ENCODE measurements at places on chromosomes 3 and 15.
A peak's percentile ranks its signal among the peaks of the same experiment; 100 is the strongest.

- no peak overlapping the region for H3K4me3 ChIP-seq
- peaks cover 25% of the 10 kb centered on the region for H3K36me3 ChIP-seq
- DNase-seq, result no peak
- H3K27ac ChIP-seq, result no peak overlapping the region
Observed at GRCh38 chr3:183811638-183812037, 13.7 kb downstream of the MAP6D1 start.

- no peak overlapping the region for H3K4me3 ChIP-seq
- no peak overlapping the region for H3K27ac ChIP-seq
- H3K27me3 ChIP-seq, result no peaks in the 10 kb centered on the region
- no peaks in the 10 kb centered on the region for H3K4me1 ChIP-seq
- peak; percentile 48 for DNase-seq
Observed at GRCh38 chr3:127679534-127680145, 6.9 kb downstream of the ABTB1 start.

DNA sequence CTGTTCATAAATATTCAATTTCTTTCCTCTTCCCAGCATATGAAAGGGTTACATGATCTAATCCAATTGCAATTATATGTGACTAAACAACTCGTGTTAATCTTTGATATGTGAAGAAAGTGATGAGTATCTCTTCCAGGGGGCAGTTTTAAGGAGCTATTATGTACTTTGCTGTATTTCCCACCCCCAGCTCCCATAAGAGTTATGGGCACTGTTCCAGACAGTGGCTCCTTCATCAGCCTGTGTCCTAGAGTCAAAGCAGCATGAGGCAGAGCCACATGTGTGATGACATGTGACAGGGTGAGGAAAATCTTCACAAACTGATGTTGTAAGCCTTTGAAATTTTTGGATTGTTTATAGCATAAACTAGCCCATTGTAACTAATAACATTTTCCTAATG is 315.4 kb downstream of the DIPK2A start:
- no peak overlapping the region for H3K27ac ChIP-seq
- H3K27me3 ChIP-seq, result no peaks in the 10 kb centered on the region
- no peak overlapping the region for H3K4me3 ChIP-seq
- no peaks in the 10 kb centered on the region for H3K36me3 ChIP-seq
- DNase-seq, result no peak

- H3K36me3 ChIP-seq, result peaks cover 41% of the 10 kb centered on the region
- H3K27ac ChIP-seq, result no peak overlapping the region
- no peak for DNase-seq
- H3K4me3 ChIP-seq, result no peak overlapping the region
Observed at GRCh38 chr3:52623234-52623792, 62.4 kb downstream of the PBRM1 start.

- H3K36me3 ChIP-seq, result no peaks in the 10 kb centered on the region
- H3K27ac ChIP-seq, result no peak overlapping the region
- H3K4me3 ChIP-seq, result no peak overlapping the region
- H3K4me1 ChIP-seq, result no peaks in the 10 kb centered on the region
- DNase-seq, result no peak
Observed at GRCh38 chr3:79183496-79183895, 584.3 kb downstream of the ROBO1 start.

DNA sequence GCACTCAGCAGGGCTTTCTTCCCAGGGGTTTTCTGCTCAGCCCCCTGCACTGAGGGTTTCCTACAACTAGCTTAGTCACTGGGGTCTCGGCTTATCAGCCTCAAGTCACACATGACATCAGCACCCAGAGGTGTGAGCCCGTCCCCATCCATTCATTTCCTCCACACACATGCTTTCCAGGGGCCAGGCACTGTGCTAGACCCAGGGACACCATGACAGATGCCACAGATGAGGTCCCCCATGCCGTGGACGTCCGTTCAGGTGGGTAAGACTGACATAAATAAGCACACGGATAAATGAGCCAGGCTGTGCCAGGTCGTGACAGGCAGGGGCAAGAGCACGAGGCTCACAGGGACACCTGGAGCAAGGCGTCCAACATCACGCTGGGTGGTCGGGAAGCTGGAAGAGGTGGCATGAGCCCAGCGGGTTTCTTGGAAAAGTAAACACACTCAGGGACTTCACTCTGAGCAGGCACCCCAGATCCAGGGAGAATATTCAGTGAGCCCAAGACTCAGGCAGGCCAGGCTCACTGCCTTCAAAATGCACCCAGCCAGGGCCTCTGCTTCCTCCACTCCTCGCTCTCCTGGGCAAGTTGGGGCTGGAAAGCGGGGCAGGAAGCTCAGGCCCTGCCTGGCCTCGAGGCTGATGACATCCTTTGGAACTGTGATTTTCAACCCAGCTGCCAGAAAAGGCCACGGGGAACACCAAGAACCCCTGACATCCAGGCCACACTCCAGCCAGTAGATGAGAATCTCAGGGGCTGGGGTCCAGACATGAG is 139.3 kb downstream of the CHSY1 start:
- H3K36me3 ChIP-seq, result no peaks in the 10 kb centered on the region
- H3K4me3 ChIP-seq, result no peak overlapping the region
- H3K27me3 ChIP-seq, result no peaks in the 10 kb centered on the region
- no peak overlapping the region for H3K27ac ChIP-seq
- no peak for DNase-seq

- H3K4me3 ChIP-seq, result no peak overlapping the region
- no peaks in the 10 kb centered on the region for H3K36me3 ChIP-seq
- no peak overlapping the region for H3K27ac ChIP-seq
- H3K4me1 ChIP-seq, result no peaks in the 10 kb centered on the region
- H3K27me3 ChIP-seq, result no peaks in the 10 kb centered on the region
- DNase-seq, result no peak
Observed at GRCh38 chr3:60742606-60743145, 508.6 kb downstream of the FHIT start.

DNA sequence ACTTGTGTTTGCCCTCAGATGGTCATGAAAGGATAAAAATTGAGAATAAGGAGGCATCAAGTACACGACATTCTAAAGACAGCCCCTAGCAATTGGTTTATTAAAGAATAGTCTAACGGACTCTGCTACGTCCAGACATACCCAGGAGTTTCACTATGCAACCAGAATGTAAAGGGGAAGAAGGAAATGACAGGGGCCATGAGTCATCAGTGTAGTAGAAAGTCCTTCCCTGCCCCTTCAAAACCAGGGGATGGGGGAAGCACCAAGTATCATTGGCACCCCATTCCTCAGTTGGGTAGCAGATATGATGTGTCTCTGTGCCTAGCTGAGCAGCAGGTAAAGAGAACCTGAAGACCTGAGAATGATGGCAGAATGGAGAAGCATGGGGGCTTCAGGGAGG is 367.4 kb downstream of the IL20RB start:
- H3K4me1 ChIP-seq, result no peaks in the 10 kb centered on the region
- H3K27ac ChIP-seq, result no peak overlapping the region
- H3K4me3 ChIP-seq, result no peak overlapping the region

GRCh38 chr15:99826157-99826780 is 93.0 kb upstream of the LYSMD4 start:
- H3K27ac ChIP-seq, result no peak overlapping the region
- no peak overlapping the region for H3K4me3 ChIP-seq
- DNase-seq, result no peak
- no peaks in the 10 kb centered on the region for H3K36me3 ChIP-seq
- H3K4me1 ChIP-seq, result no peaks in the 10 kb centered on the region

- no peaks in the 10 kb centered on the region for H3K36me3 ChIP-seq
- no peak overlapping the region for H3K4me3 ChIP-seq
- H3K4me1 ChIP-seq, result no peaks in the 10 kb centered on the region
- DNase-seq, result no peak
- H3K27me3 ChIP-seq, result no peaks in the 10 kb centered on the region
- H3K27ac ChIP-seq, result no peak overlapping the region
Observed at GRCh38 chr15:44692659-44693058, 18.5 kb downstream of the PATL2 start.

- H3K27ac ChIP-seq, result no peak overlapping the region
- no peak overlapping the region for H3K4me3 ChIP-seq
- no peak for DNase-seq
Observed at GRCh38 chr15:67369359-67369998, 114.9 kb downstream of the IQCH start.

GRCh38 chr3:3110299-3110630 is at the start of gene IL5RA:
TSS of gene IL5RA (minus strand) at chr3:3110374. CDS start at chr3:3104984, 5,390 bp downstream.
- no peak for DNase-seq
- no peaks in the 10 kb centered on the region for H3K4me1 ChIP-seq
- H3K27me3 ChIP-seq, result no peaks in the 10 kb centered on the region
- no peaks in the 10 kb centered on the region for H3K36me3 ChIP-seq

- peak overlapping the region; percentile 43 for H3K27ac ChIP-seq
- H3K27me3 ChIP-seq, result no peaks in the 10 kb centered on the region
- no peak for DNase-seq
Observed at GRCh38 chr15:74365598-74366445, 1.6 kb downstream of the CYP11A1 start.
